ENCODE measurements at places on chromosomes 11 and 22.

DNA sequence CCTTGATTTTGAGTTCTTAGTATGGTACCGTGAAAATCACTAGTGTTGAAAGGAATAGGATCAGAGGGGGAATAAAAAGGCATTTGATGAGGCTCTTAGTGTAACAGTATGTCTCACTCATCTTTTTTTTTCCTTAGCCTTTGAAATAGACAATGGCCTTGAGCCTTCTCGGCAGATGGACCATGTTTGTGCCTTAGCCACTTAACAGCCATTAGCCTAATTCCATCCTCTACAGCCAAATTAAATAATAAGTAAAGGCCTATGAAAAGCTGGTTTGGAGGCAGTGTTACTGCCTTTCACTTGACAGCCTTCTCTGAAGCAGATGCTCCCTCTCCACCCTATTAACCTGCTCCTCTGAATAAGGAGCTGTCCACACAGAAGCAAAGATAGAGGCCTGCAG, 580.7 kb downstream of the NTM start:
- no peak for DNase-seq

- DNase-seq: no peak
Measured at GRCh38 chr22:31569126-31569525, 72.8 kb downstream of the SFI1 start.

DNA sequence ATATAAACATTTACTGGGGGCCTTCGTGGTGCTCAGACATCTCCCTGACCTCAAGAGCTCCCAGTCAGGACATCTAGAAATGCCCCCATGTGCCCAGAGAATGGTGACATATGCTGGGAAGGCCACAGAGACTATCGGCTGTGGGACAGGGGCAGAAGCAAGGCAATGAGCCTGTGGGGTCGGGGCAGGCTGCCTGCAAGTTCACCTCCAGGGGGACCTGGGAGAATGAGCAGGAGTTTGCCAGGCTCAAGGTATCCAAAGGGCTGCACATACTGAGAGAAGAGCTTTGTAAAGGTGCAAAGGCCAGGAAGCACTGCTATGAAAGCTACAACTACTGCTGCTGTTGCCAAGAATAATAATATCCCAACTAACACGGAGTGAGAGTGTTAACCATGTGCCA, 233.9 kb downstream of the TENM4 start:
- no peak for DNase-seq

- DNase-seq: no peak
Measured at GRCh38 chr11:35919244-35919643, 24.6 kb upstream of the LDLRAD3 start.

- no peak for DNase-seq
Measured at GRCh38 chr22:30828187-30829155, 133.8 kb downstream of the OSBP2 start.

- DNase-seq: no peak
Measured at GRCh38 chr22:42060489-42060888, 10.1 kb downstream of the NAGA start.

GRCh38 chr11:2687782-2688191, 12.0 kb downstream of the KCNQ1OT1 start:
- DNase-seq: no peak

DNA sequence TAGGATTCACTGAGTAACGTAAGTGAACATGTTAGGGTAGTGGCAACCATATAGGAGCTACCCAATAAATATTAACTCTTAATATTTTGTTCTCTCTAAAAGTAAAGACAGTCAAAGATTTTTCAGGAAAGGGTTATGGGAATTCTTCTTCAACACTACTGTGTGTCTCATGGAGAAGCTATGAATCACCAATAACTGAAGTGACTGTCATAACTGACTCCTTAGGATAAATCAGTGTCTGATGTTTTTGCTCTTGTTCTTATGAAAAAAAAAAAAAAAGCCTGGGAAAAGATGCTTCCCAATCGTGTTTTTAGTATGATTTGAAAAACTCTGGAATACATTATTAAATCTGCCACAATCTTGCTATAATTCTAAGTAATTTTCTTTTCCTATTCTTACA, 111.2 kb upstream of the CEP126 start:
- no peak for DNase-seq

GRCh38 chr22:49608228-49608627, 219.4 kb downstream of the BRD1 start:
- no peak for DNase-seq

GRCh38 chr11:9250139-9250582, 15.0 kb downstream of the DENND5A start:
- no peak for DNase-seq

DNA sequence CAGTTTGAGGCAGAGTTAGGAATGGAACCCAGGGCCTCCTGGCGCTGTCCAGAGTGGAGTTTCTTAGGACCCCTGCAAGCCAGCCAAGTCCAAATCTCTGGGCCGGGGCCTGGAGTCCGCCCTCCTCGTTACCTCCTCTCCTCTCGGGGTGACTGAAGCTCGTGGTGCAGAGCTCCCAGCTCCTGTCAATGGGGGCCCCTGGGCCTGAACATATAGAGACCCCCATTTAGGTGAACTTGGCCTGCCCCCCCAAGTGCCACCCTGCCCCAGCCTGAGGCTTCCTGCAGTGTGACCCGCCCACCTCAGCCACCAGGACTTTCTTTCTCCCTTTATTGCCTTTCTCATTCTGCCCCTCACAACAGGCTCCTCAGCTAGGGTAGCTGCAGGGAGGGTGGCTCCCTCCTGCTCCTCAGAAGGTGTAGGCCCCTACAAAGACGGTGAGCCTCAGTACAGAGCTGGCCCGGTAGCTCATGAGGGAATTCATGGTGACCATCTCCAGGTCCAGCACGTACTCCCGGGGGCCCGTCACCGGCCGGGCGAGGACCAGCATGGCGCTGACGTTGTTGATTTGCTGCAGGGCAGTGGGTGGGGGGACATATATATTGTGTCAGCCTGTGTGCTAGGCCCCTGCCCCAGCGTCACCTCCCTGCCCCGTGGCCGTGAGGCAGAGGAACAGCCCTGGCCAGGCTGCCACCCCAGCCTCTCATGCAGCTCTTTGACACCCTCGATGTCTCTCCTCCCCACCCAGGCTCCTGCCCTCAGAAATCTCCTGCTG, 5.9 kb downstream of the EFEMP2 start:
- DNase-seq: no peak

GRCh38 chr11:33996498-33997454, 54.8 kb upstream of the CAPRIN1 start:
- no peak for DNase-seq

DNA sequence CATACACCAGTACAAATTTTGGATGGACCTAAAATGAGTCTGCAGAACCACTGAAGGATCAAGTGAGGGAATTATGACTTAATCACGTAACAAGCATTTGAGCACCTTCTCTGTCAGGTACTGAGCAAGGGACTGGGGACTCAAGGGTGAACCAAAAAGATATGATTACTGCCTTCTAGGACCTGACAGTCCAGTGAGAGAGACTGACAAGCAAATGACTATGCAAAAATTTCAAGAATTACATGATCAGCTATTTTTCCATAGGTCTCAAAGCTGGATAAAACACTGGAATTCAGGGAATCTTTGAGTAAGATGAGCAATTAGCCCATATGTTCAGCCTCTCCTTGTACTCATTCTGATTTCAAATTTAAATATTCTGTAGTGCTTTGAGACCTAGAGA, 5.2 kb upstream of the STT3A start:
- DNase-seq: no peak

- no peak for DNase-seq
Measured at GRCh38 chr11:62921573-62922188, 518 bp upstream of the CHRM1 start.

DNA sequence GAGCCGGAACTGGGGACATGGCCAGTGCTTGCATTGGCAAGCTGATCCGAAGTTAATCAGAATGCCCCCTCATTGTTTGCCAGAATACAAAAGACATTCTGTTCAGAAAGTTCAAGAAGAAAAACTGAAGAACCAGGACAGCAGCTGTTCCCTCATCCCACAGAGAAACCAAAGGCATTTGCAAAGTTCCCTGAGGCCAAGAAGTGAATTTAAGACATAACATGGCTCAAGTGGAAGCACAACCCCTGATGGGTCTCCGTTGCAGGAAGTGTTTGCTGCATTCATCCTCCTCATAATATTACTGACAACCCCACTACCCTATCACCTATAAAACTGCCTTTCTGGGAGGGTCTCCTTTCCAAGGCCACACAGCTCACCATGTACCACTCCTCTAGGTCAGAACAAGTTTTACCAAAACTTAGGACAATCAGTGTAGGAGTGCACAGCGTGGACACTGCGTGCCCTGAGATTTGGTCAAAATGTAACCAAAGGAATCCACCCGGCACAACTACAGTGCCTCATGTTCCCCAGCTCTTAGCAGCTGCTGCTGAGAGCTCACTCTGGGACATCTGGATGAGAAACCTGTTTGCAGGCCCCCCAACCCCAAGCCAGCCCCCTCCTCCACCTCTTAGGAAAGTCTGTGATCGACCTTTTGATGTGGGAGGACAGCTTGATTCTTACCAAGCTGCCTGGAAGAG, 101.6 kb upstream of the AKIP1 start:
- no peak for DNase-seq

DNA sequence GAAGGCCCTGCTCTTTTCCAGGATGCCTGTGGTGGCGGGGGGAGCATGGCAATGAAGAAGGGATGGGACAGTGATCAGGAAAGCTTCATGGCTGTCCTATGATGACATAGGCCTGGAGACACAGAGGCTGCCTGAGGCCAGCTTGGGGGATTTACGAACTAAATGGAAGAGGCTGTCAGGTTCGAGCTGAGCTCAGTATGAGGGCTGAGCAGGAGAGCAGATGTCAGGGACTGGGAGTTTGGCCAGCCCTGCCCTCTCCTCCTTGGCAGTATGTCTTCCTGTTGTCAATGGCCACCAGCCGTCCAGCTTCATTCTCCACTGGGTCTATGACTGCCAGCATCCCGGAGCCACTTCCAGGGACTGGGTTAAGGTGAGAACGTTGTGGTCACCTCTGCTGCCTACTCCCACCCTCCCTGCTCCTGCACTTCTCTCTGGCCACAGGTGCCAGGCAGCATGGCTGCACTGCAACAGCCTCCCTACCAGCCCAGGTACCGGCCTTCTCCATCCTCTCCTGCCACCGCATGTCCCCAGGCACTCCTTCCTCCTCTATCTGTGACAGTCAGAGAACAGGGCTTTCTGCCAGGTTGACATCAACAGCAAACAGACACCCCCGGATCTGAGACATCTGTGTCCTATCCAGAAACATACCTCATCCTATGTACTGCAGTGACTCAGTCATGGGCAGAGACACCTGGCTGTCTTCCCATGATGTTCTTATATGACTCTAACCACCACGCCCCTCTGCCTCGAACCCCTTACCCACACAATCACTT, 75.1 kb downstream of the KIRREL3 start:
- no peak for DNase-seq

DNA sequence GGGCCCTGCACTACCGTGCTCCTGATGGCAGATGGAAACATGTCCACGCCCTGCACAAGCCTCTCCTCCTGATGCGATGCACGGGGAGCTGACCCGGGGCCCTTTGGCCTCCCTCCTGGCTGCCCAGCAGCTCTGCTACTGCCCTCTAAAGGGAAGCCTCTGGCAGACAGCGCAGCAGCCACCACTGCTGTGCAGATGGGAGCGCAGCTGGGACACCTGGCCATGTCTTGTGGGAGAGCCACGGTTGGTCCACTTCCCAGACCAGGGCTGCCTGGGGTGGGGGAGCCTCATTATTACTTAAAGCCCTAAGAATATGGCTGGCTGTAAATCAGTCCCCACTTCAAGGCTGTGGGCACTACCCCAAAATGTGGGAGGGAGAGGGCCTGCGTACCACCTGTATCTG, 38.3 kb downstream of the TBX1 start:
- no peak for DNase-seq

- DNase-seq: no peak
Measured at GRCh38 chr11:36162883-36163434, 126.3 kb downstream of the COMMD9 start.

DNA sequence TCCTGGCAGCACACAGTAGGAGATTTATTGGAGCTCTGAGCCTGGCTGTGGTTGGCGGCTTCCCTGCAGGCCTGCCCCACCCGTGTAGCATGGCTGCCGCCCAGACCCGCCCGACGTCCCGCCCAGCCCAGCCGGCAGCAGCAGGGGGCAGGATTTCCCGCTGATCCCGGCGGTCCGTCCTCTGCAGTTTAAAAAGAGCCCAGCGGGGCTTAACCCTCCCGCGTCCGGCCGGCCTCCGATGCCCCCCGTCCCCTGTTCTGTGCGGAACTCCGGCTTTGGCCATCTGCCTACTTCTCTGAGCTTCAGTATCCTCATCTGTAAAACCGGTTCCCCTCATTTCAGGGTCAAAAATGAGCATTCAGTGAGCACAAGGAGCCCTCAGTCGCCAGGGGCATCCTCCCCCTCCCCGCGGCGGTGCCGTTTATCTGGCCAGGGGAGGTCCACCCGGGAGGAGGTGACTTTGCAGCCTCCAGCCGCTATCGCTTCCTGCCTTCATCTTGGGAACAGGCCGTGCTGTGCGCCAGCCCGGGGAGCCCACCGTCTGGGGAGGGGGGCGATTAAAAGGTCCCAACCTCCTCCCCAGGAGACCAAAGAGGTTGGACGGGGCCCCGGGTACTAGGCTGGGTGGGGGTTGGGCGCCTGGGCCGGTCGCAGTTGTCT, at the start of gene GAS2L1:
Gene GAS2L1 (plus strand): TSS at position 476 of the 660 bp plus-strand sequence. CDS start 1,456 bp downstream, outside the sequence.
- DNase-seq: no peak

DNA sequence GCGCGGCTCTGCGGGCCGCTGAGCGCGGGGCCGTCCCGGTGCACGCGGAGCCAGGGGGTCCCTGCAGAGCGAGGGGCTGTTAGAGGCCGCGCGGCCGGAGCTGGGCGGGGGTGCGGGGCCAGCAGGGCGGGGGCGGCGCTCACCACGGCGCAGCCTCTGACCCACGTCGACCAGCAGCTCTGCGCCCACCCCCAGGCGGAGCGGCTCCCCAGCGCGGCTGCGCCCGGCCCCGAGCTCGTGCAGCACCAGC, 385 bp upstream of the SCO2 start:
- DNase-seq: no peak

- no peak for DNase-seq
Measured at GRCh38 chr11:63858628-63859550, 20.0 kb downstream of the MARK2 start.

DNA sequence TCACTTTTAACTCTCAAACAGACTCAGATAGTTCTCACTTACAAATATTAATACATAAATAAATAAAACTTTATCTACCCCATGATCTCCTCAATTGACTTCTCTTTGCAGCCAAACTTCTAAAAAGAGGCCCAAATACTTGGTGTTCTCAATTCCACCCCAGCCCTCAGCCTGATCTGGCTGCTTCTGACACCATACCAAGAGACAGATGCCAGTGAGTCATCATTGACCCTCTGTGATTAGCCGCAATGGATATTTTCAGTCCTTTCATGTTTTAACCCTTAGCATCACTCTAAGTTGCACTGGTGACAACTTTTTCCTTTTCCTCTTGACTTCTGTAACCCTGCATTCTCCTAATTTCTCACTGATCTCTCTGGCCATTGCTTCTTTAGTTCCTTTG, 184.1 kb upstream of the ARHGAP20 start:
- DNase-seq: no peak

- DNase-seq: no peak
Measured at GRCh38 chr11:112355726-112356125, 95.1 kb upstream of the PLET1 start.

GRCh38 chr11:126339863-126340434, 15.5 kb upstream of the ST3GAL4 start:
- no peak for DNase-seq
